ENCODE measurements at places on chromosomes 13 and 19.

DNA sequence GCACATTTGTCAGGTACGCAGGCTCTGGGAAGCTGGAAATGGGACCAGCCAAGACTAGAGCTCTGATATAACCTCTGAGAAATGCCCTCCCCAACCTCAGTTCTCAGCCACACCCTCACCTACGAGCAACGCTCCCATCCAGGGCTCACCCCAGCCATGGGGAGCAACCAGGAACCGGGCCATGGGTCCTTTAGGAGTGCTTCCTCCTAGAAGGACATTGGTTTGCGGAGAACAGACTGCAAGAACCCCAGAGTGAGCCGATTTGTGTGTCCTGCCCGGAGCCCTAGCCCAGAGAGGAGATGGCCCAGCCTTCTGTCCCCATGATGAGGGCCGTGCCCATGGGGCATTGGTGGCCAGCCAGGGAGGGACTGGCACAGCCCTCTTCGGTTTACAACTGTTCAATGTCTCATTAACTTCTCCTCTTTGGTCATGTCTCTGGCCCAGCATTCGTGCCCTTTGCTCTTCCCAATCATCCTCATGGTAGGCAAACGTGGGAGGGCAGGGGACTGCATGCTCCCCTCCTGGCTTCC, 32.9 kb upstream of the IGSF23 start:
- DNase-seq = no peak

DNA sequence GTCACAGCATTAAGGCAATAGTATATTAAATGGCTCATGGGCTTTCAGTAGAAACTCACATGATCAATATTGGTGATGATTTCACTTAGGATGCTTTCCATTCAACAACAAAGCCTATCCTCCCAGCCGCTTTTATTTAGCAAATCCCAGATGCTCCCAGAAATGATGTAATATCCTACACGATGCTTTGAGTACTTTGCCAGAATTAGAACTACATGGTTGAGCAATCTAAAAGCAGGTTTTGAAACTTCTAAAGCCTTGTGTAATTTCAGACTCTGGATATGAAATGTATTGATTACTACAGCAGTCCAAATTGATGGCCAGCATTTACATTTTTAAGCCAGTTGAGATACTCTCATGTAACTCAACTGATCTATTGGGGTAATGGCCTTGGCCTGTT, 13.6 kb downstream of the DLEU7 start:
- no peak for DNase-seq

DNA sequence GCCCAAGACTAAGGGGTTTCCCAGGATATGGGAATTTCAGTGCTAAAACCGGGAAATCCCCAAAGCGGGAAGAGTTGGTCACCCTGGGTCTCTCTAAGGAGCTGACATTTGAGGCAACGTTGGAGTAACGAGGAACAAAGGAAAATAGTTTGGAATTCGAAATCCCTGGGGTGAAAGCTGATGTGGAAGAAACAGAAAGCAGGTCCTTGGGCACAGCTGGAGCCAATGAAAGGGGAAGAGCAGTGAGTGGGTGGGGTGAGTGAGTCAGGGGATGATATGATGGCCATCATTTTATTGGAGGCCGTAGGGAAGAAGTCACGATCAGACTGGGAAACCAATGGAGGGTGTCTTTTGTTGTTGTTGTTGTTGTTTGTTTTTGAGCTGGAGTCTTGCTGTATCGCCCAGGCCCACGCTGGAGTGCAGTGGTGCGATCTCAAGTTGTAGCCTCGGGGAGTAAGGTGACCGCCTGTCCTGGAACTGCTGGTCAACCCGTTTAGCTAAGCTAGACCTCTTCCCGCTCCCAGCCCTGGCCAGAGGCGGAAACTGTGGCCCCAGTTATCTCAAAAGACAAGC, 3.4 kb upstream of the RFX2 start:
- DNase-seq = no peak

DNA sequence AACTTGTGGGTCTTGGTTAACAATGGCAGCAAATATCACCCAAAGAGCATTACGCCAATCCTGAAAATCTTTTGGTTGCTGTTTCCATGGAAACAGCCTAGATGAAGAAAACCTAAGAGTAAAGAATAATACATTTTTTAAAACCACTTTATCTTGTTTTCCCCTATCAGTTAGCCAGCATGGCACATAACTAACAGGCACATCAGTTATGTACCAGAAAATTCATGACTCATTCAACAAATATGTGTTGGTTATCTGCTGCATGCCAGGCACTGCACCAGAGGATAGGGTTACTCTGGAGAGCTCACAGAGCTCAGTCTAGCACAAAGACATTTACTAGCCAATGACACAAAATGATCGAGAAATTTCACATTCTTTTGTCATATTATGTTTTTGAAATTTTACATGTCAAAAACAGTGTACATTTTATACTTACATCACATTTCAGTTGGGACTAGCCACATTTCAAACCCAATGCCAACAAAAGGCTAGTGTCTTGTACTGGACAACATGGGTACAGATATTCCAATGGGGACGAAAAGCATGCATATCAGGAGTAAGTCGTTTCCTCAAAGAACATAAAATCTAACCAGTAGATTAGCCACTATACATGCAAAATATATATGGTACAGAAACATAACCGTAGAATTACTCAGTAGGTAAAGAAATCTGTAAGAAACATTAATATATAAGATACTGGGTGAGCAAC, 20.3 kb downstream of the LNX2 start:
- DNase-seq = no peak

DNA sequence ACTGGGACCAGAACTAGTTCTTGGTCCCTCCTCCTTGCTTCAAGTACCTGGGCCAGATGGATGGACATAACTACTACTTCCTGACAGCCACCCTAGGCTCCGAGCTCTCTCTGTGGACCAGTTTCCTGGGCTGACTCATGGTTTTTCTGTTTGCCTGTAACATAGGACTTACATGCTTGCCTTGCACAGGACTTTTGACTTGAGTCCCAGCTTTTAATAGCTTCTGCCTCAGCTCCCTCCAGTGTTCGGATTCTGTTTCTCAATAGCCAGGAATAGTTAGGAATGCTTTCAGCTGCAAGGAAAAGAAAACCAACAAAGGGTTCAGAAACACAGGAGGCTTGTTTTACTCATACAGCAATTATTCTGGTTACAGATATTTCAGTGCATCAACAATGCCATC, 405.9 kb downstream of the ZNF536 start:
- no peak for DNase-seq

GRCh38 chr13:73275163-73275562, 216.4 kb downstream of the KLF5 start:
- no peak for DNase-seq

GRCh38 chr13:73544175-73544574, 485.4 kb downstream of the KLF5 start:
- DNase-seq = no peak

DNA sequence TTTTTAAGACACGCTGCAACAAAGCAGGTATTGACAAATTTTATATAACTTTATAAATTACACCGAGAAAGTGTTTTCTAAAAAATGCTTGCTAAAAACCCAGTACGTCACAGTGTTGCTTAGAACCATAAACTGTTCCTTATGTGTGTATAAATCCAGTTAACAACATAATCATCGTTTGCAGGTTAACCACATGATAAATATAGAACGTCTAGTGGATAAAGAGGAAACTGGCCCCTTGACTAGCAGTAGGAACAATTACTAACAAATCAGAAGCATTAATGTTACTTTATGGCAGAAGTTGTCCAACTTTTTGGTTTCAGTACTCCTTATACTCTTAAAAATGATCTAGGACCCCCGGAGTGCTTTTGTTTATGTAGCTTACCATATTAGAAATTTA, 1.2 kb downstream of the BRCA2 start:
- DNase-seq = no peak
